C1 segment of cervical spinal cord (tissue), 14 donors: ENCODE measurements at places on chromosomes 7 and 10.

DNA sequence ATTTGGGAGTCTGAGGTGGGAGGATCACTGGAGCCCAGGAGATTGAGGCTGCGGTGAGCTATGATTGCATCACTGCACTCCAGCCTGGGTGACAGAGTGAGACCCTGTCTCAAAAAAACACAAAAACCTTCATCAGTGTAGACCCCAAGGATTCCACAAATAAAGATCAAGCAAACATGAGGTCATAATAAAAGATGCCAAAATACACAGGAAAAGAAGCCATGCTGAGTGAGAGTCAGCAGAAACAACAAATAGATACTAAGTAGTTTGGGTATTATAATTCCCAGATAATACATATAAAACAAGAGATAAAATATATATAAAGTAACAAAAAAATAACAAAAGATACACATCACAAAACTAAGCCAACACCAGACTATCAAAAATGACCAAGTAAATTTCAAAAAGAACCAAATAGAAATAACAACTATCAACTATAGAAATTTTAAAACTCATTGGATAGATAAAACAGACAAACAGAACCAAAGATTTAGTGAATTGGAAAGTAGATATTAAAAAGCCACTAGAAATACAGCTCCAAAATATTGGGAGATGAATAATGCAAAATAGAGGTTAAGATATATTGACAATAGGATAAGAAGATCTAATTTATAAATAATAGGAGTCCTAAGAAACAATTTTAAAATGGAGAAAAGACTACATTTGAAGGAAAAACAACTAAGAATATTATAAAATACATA lies 48.9 kb upstream of the FHIP2A start:
- DNase-seq, result no peak

- peak; percentile 71 for DNase-seq
These were observed at the start of gene SGPL1 for GRCh38 chr10:70815504-70816219. Gene SGPL1, plus strand, starts transcription at chr10:70815948. Its CDS starts 906 bp downstream, at chr10:70816854.

DNA sequence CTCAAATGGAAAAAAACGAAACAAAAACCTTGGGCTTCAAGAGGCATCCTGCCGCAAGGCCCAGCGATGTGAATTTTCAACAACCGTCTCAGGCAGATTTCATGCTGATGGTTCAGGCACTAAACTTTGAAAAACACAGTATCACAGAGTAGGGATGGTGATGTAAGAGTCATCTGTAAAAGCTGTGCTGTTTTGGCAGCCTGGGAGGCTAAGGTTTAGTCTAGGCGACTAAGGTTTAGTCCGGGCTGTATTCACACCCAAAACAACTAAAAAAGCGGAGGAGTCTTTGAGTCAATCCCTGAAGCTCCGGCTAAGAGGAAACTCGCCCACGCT lies 420 bp upstream of the MINPP1 start:
- no peak for DNase-seq

- DNase-seq, result no peak
These were observed 16.1 kb downstream of the TBATA start for GRCh38 chr10:70769121-70769520.

- DNase-seq, result no peak
These were observed 28.3 kb downstream of the TAF3 start for GRCh38 chr10:7846591-7846990.

- no peak for DNase-seq
These were observed 569.1 kb downstream of the INHBA start for GRCh38 chr7:41133690-41134299.

GRCh38 chr7:105133358-105133757 lies 119.4 kb downstream of the KMT2E start:
- no peak for DNase-seq

GRCh38 chr10:55943403-55943802 lies 417.7 kb downstream of the ZWINT start:
- DNase-seq, result no peak

DNA sequence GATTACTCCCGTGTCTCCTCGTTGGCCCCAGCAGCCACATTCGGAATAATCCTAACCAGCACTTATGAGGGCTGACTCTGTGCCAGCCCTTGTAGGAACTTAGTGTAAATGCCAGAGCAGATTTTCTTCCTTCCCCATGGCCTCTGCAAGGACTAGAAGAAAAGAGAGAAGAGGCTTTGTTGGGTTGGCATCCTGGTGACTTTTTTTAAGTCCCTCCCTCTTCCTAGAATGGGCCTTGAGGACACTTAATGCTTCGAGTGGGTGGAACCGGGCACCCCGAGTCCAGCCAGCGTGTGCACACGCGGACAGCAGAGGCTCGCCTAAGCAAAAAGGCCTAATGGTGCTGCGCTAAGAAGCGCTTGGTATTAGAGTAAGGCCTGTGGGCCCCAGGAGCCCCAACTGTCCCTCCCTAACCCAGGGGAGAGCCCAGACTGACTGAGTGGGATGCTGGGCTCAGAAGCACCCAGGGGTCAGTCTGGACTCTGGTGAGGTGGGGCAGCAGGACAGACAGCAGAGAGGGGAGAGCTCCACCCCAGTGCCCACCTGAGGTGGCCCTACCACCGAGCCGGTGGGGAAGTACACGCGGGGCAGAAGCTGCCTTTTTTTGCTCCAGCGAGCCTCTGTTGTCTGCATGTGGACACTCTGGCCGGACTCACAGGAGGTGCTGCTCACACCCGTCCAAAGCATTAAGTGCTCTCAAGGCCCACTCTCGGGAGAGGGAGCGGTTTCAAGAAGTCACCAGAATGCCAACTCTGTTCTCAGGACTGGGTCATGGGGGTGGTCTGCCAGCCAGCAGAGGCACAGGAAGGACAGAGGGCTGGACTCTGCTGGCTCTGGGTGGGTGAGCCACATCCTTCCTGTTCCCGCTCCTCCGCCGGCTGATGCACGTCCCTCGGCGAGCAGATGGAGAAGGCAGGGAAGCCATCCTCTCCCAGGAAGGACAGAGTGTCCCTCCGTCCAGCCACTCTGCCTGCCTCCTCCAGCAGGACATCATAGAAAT lies 12.5 kb downstream of the ITPRIP start:
- no peak for DNase-seq

GRCh38 chr7:93559639-93560491 lies 14.7 kb downstream of the CALCR start:
- DNase-seq, result no peak

GRCh38 chr10:35555962-35556930 lies 48.9 kb upstream of the GJD4 start:
- no peak for DNase-seq

DNA sequence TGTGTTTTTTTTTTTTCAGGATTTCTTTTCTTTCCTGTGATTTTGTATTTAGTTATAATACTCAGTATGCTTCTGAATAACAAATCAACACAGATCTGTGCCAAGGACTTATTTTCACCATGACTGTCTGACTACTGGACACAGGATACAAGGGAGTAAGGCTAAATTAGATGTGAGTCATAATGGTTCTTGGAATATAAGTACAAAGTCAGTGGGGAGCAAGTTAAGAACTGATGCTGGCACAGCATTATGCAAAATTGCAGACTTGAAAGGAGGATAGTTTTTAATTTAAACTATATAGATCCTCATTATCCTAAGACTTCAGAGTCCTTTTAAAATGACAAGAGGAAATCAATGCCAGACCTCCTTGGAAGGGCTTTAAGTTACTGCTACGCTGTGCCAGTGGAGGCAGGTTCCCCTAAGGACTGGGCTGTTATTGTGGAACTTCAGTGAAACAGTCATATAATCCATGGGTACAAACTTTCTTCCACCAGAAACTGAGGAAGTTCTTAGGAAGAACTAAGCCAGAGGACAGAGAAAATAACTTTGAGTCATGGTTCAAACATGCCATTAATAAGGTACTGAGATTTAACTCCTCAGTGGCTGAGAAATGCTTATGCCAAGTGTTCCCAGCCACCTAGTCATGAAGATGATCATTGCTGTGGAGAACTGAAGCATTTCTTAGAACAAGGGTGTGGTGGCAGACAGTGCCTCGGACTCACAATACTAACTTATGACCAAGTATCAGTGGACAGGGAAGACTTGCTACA lies 531.2 kb downstream of the HTR7 start:
- no peak for DNase-seq

- no peak for DNase-seq
These were observed 32.8 kb upstream of the SFTPD start for GRCh38 chr10:79981450-79982361.

GRCh38 chr10:58173391-58173790 lies 94.3 kb downstream of the IPMK start:
- DNase-seq, result no peak

GRCh38 chr10:12847361-12847975 lies 154.0 kb downstream of the CCDC3 start:
- DNase-seq, result no peak

DNA sequence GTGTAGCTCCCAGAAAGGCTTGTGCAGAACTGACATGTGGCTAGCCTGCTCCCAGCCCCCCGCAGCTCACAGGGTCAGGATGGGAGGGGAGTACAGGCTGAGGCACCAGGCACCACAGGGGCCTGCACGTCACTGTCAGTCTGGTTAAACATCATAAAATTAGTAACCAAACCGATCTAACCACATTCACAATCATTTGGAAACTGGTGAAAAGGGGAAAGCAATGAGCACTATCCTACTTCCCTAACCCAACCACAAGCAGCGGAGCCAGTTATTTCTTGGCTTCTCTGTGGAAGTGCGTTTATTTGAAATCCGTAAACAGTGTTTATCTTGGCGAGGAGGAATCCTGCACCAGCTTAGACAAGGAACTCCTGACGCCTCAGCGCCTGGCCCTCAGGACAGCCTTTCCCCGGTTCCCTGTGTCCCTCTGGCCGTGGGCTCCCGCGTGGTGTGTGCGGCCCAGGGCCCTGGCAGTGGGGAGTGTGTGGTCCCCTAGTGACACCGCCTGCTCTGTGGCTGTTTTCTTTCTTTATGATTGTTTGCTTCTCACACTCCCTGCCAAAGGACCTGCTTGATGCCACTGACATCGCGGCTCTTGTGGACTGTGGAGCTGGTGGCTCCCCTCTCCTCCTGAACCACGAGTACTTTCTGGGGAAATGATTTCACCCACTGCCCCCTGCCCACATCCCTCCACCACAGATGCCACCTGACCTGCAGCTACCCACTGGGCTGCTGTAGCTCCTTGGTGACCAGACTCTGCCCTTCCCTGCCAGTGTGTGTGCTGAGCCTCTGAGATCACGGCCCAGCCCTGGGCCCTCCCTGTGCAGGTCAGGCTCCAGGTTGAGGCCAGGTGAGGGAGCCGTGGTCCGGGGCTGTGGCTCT lies 38.0 kb downstream of the INPP5A start:
- no peak for DNase-seq

DNA sequence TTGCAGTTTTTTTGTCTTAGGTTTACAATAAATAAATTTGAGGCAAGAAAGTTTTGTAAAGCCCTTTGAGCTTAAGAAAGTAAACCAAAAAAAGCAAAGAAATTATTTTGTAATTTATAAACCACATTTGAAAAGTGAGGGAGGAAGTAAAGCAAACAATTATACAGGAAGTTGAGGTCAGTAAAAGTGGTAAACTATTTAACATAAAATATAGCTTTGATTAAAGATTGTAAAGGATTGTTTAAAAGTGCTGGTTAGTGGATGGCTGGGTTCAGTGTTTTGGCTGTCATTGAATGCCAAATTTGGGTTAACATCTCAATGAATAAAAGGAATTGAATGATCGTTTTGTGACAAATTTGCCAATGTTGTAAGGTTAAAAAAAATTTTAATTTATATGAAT lies 9.9 kb downstream of the SOSTDC1 start:
- DNase-seq, result no peak

DNA sequence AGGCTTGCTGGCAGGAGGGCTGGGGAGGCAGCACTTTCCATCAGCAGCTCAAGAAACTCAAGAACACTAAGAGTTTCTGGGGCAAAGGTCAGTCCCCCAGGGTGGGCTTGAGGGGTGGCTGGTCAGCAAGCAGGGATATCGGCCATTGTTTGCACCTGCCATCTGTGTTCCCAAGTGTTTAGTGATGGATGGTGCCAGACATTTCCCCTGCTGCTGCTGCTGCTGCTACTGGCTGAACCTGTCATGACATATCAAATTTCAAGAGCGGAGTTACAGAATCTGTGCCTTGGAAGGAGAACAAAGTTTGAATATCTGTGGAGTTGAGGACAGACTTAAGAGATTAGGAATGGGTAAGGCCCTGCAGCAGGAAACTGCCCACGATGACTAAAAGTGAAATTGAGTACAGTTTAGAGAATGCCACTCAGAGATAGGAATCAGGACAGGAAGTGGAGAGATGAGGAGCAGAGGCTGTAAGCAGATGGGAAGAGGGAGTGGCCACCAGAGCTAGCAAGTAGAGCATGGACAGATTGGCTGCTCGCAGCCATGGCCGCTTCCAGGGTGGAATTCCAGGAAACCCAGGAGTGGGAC lies 39.2 kb upstream of the PPP1R3C start:
- no peak for DNase-seq

DNA sequence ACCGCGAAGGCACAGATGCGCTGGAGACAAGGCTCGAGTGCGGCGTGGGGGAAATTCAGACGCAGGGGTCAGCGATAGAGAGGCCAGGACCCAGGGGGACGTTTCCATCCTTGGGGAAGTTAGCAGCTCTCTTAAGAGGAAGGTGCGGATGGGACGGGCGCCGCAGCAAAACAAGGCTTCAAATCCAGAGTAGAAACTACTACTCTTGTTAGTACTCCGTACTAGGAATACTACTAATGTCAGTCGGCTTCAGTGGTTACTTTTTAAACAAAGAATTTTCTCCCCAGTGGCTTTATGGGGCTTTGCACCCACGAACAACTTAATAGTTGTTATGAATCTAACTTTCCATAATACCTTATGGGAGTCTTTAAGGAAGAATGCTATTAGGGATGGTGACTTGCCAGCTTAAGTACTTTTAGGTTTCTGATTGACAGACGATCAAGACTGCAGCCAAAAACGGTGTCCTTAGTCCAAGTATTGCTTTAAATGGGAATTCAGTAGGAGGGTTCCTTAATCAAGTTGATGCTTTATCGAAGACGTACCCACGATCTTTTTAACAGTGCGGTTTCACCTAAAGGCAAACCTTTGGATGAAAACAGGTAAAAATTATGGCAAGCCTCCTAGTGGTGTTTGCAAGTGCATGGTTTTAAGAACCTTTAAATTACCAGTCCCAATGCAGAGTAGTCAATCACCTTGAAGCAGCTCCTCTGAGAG lies 812 bp upstream of the IDE start:
- no peak for DNase-seq

DNA sequence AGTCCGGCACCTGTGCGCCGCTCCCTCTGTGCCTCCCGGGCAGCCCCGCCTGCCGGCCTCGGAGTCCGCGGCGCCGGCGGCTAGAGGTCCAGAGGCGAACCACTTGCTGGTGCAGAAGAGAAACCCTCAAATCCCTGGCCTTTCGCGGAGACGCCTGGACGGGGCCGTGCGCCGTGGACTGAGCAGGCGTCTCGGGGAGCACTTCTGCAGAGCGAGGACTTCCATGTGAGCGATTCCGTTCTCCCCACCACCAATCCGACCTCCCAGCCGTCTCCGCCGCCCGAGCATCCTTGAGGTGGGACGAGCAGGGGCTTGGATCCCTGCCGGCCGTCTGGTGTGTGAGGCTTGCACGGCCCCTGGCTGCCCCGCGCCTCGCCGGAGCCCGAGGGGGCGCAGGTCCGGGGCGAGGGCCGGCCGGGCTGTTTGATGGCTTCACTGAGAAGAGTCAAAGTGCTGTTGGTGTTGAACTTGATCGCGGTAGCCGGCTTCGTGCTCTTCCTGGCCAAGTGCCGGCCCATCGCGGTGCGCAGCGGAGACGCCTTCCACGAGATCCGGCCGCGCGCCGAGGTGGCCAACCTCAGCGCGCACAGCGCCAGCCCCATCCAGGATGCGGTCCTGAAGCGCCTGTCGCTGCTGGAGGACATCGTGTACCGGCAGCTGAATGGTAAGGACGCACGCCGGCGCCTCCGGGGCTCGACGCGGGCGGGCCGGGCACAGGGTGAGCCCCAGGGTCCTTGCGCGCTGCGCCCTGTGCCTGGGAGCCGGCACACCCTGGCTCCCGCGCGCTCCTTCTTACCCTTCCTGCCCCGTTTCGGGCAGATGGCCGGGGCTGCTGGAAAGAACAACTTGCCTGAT lies 660 bp downstream of the GALNT17 start:
- no peak for DNase-seq

GRCh38 chr7:131161103-131161502 lies 166.6 kb upstream of the MKLN1 start:
- DNase-seq, result no peak
